ENCODE measurements at places on chromosomes 4 and X.

- no peak for DNase-seq
Measured at GRCh38 chr4:169250796-169251195, 20.0 kb downstream of the SH3RF1 start.

DNA sequence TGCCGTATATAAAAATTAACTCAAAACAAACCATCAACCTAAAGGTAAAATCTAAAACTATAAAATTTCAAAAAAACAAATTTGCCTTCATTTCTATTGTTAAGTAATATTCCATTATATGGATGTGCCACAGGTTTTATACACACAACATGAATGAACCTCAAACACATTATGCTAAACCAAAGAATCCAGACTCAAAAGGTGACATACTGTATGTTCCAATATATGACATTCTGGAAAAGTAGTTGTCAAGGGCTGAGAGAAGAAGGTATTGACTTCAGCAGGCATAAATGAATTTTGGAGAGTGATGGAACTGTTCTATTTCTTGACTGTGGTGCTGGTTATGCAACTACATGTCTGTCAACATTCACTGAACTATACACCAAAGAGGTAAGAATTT, 56.6 kb downstream of the CNOT6L start:
- DNase-seq: no peak

DNA sequence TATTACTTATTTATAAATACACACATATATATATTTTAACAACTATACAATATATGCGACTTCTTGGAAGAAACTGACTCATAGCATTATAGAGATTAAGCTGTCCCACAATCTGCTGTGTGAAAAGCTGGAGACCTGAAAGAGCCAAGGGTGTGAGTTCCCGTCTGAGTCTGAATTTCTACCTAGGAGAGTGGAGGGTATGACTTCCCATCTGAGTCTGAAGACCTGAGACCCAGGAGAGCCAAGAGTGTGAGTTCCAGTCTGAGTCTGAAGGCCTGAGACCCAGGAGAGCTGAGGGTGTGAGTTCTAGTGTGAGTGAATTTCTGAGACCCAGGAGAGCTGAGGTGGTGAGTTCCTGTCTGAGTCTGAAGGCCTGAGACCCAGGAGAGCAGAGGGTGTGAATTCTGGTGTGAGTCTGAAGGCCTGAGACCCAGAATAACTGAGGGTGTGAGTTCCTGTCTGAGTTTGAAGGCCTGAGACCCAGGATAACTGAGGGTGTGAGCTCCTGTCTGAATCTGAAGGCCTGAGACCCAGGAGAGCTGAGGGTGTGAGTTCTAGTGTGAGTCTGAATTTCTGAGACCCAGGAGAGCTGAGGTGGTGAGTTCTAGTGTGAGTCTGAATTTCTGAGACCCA, 8.9 kb upstream of the P2RY8 start:
- DNase-seq: no peak

GRCh38 chr4:85932500-85933290, 427.2 kb downstream of the MAPK10 start:
- no peak for DNase-seq

DNA sequence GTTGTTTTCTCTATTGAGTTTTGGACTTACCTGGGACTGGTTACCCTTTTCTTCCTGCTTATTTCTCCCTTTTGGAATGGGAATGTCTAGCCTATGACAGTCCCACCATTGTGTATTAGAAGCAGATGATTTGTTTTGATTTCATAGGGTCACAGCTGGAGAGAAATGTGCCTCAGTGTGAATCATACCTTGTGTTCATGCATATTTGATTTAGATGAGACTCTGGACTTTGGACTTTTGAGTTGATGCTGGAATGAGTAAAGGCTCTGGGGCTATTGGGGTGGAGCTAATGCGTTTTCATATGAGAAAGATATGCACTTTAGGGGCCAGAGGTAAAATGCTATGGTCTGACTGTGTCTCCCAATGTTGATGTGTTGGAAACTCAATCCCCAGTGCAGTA, 30.5 kb upstream of the TEX13C start:
- no peak for DNase-seq

- no peak for DNase-seq
Measured at GRCh38 chr4:182937268-182938204, 20.4 kb upstream of the DCTD start.

- DNase-seq: no peak
Measured at GRCh38 chr4:101393256-101393655, 45.9 kb upstream of the PPP3CA start.

DNA sequence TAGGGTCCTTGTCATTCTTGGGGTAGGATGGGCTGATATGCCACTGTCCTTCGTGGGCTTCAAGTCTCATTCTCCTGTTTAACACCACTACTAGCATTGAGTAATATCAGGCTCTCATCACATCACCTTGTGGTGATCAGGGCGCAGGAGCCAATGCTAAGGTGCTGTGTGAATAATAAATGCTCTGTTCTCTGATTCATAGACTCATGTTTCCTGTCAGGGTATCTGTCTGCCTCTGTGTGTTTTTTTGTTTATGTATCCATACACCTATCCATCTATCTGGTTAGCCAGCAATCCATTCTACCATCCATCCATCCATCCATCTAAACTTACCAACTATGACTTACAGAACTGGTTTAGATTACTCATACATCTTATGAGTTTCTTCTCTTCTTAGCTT, 525.1 kb upstream of the ATOH1 start:
- no peak for DNase-seq

GRCh38 chr4:152808670-152809069, 28.9 kb downstream of the ARFIP1 start:
- no peak for DNase-seq
